Kidney (tissue), 22 donors: ENCODE measurements at places on chromosomes 1 and 21. TPM values are rescaled to one million over a fixed set of nuclear protein-coding genes. Genes with fewer than 3 reads are reported as not detected.

The GRIK1 gene
- not detected for total RNA-seq

The AGMAT gene
- total RNA-seq = 6.2 TPM

The TAGLN2 gene
- total RNA-seq = 358 TPM

The S100A9 gene
- total RNA-seq = 271 TPM

The PIGV gene
- 13.8 TPM for total RNA-seq

The PBXIP1 gene
- 83.9 TPM for total RNA-seq

The TESK2 gene
- total RNA-seq = 2.7 TPM

The ALX3 gene
- not detected for total RNA-seq

The PTAFR gene
- total RNA-seq = 16.4 TPM

The ZBTB17 gene
- 41.5 TPM for total RNA-seq

The SLAMF1 gene
- total RNA-seq = 3.3 TPM

The TNFRSF4 gene
- 5.1 TPM for total RNA-seq

The IL10RB gene
- total RNA-seq = 27.3 TPM

The TRIM45 gene
- total RNA-seq = 4.8 TPM

DNA sequence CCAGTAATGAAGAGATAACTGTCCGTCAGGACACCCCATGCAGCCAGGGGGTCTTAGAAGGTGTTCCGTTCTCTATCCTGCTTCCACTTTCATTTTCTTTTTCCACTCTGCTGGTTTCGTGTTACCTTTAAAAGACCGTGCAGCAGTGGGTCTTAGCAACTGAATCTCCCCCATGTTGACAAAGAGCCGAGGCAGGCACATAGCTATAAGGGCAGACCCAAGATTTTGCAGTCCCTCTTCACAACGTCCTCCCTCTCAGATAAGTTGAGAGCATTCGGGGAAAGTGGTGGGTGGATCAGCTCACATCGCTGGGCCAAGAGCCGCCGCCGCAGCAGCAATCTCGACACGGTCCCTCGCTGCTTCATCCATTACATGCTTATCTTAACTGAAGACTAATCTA, 355.5 kb downstream of the LMO4 start:
- DNase-seq = peak; percentile 74

GRCh38 chr1:213327017-213327667, 276.1 kb downstream of the RPS6KC1 start:
- no peak for DNase-seq

- peak; percentile 57 for DNase-seq
Measured at GRCh38 chr1:161440312-161440894, 64.9 kb upstream of the FCGR2A start.

GRCh38 chr1:110449661-110450651, 993 bp upstream of the PROK1 start:
- no peak for DNase-seq

DNA sequence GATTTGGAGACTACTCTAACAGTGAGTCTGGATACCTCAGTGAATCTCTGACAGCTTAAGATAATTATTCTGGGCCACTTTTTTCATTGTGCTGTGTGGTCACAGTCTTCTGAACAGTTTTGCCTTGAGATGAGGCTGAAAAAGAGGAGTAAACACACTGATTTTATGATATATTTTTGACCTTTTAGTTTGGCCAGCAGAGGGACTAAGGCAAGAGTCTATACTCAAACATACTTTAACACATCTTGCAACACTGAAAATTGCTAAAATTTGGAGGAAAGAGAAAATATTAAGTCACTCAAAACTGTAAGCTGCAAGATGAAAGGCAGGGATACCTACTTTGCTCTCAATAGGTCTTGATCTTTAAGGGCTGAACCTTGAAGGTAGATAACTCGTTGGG, 182.7 kb downstream of the KCNT2 start:
- no peak for DNase-seq

DNA sequence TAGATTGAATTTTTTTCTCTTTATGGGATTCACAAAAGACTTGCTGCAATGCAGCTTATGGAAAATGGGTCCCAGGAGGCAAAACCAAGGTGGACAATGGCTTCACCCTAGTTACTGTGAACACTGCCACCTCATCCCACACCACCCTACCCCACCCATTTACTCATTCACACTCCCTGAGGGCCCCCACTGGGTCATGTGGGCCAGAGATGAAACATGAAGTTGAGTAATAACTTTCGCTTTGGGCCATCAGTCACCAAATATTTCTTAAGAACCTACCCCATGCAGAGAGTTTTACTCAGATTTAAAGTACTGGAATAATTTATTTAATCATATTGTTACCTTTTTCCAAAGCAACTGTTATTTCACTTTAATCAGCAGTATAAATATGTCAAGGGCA, 191.8 kb downstream of the TPR start:
- DNase-seq = no peak

DNA sequence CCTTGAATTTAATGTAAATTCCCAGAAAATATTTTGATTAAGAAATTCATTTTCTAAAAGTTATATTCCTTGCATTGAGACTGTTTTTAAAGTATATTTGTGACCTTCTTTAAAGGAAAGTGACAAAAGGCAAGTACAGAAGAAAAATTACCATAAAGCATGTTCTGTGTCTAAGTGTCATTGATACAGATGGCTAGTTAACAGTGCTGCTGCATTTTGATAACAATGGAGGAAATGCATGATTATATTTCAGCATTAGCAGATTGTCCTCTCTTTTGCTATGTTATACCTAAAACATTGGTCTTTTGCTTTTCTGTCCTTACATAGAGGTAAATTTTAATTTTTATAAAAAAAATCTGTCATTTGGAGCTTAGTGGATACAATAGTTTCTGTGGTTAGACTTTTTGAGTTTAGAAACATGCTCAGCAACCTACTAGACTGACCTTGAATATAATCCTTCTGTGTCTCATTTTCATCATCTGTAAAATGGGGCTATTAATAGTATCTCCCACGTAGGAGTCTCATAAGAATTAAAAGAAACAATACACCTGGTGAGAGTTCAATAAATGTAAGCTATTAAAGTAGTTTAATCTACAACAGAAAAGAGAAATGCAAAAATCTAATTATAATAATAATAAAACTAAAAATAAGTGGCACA, 51.1 kb upstream of the RGS21 start:
- no peak for DNase-seq

DNA sequence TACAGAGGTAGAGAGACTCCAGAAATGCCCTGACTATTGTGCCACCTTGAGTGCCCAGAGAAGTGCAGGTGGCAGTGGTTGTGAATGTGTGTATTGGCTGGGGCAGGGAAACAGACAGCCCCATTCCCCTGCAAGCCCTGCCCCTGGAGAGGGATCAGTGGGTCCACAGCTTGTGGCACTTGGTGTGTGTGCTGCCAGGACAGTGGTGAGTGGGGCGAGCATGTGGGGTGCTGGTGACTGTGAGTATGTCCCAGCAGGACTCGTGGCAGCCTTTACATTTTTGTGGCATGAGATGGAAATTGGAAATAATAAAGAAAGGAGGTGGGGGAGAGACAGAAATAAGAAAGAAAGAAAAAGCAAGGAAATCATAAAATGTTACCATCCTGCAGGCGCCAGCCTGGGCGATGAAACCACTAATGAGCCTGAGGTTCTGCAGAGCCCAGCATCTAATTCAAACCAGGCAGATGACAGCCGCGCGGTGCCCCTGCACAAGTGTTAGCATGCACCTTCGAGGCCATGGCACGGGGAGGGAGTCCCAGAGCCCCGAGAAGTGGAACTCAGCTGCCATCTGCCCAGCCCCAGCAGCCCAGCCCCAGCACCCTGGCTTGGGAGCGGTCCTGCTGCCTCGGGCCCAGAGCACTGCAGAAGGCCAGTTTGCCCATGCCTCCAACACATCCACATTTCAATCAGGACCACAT, 49.1 kb upstream of the ZBTB40 start:
- no peak for DNase-seq

DNA sequence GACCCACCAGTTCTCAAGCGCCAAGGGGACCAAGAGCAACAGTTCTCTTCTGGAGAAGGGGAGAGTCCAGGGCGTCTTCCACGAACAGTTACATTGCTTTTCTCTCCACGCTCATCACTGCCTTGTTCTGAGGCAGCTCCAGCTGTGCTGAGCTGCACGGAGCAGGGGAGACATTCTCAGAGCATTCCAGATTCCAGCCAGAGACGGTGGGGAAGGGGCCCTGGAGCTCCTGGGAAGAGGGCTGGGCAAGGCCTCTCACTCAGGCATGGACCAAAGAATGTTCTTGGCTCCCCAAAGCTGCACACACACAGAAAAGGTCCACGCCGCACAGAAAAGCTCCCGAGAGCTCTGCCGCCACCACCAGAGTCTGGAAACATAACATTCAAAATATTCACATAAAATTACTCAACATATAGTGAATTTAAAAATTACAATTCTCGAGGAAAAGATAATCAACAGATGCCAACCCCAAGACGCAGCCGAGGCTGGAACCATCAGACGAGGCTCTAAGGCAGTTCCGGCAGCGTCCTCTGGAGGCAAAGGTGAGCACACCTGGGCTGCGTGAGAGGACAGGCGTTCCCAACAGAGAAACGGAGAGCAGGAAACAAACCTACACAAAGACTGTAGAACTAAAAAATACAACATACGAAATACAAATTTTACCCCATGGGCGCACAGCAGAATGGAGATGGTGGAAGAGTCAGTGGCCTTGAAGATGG, 40.5 kb downstream of the UBE2G2 start:
- no peak for DNase-seq

- DNase-seq = no peak
Measured at GRCh38 chr1:246267896-246268295, 239.2 kb downstream of the SMYD3 start.

GRCh38 chr1:238690415-238690814, 696.0 kb upstream of the CHRM3 start:
- DNase-seq = no peak

DNA sequence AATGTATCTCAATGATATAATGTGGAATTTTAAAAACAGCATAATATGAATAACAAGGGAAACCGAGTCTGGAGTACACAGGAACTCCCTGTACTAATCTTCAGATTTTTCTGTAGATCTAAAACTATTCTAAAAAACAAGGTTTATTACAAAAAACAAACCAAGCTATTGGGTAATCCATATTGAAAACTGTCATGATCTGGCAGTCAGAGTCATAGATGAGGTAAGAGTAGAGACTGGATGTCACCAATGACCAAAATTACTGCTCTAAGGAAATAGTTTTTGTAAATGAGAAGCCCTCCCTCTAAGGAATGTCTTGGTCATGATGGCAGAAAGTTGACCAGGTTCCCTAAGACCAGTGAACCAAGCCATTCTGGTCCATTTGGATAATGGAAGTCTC, 2.4 kb upstream of the SPOCD1 start:
- DNase-seq = no peak

DNA sequence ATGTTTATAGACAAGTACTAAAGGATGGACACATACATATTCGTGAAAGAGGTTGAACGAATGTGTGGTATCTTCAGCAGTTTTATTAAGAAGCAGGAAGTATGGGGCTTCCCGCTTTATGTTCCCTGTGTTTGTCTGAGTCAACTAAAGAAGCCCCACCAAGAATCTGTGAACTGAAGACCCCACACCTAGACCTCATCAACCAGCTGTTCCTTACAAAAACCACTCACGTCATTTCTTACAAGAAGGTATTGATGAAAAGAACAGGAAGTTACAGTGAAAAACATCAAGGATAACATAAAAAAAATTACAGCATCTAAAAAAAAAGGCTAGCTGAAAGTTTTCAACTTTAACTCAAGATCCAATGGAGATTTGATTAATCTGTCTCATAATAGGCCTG, 12.3 kb downstream of the REG4 start:
- no peak for DNase-seq

- no peak for DNase-seq
Measured at GRCh38 chr1:40628903-40629292, 36.6 kb downstream of the RIMS3 start.

GRCh38 chr21:26532208-26532607, 40.9 kb downstream of the CYYR1 start:
- no peak for DNase-seq

DNA sequence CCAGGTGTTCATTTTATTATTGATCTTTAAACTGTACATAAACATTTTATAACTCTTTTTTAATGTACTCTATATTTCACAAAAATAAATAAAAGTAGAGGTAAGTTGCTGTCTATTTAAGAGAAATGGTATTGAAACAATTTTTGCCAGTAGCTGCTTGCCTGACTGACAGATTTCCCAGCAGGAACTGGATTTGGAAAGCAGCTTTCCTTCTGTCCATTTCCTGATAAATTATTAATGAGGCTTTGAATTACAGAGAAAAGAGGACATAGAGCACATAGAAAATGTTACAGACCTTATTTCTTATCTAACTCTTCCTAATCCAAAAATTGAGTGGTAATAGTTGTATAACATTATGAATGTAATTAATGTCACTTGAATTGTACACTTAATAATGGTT, 79.7 kb upstream of the BCL10 start:
- no peak for DNase-seq

DNA sequence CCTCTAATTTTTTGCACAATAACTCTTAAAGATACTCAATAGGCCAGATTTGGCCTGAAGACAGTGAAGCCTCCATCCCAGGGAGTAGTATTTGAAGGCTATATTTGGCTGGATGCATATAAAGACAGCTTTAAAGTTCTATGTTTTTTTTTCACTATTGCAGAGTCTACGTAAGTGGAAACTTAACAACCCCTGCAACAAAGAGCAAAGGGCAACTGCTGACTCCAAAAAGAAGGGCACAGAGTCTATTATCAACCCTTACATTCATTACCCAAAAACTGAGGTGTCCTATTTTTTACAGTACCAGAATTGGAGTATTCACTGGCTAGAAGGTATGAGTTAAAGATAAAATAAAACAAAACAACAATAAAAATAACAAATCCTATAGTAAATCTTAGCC, 329.8 kb upstream of the PKN2 start:
- no peak for DNase-seq

GRCh38 chr1:168893359-168893801, 164.4 kb upstream of the DPT start:
- DNase-seq = no peak

- DNase-seq = no peak
Measured at GRCh38 chr1:175539986-175540385, 203.4 kb downstream of the TNR start.

- no peak for DNase-seq
Measured at GRCh38 chr1:243734308-243734695, 115.7 kb downstream of the AKT3 start.

- peak; percentile 87 for DNase-seq
Measured at GRCh38 chr1:46526013-46526690, 25.3 kb downstream of the KNCN start.

DNA sequence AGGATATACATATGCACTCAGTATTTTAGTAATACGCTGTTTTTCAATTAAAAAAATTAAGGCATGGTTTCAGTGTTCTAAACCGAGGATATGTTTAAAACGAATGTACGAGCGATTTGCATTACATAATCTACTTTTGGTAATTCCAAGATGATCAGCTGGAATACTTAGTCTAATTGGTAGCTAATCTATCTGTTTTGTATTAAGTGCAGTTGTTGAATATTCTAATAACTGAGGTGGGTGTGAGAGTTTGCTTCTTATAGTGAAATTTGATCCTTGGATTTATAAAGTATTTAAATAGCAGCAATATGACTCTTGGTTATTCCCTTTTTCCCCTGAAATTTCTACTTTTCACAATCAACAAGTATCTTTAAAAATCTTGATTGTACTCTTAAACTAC, 1.3 kb downstream of the RNF2 start:
- DNase-seq = no peak
